ENCODE measurements at places on chromosomes 13 and 19. TPM values are rescaled to one million over a fixed set of nuclear protein-coding genes. Genes with fewer than 3 reads are reported as not detected.

The CDX2 gene
- not detected for total RNA-seq

The FCAR gene
- not detected for total RNA-seq

The CLEC4G gene
- not detected for total RNA-seq

The NLRP4 gene
- total RNA-seq, result not detected

The MBD3L3 gene
- total RNA-seq, result not detected

The CEACAM6 gene
- 41.6 TPM for total RNA-seq

The FAM98C gene
- total RNA-seq, result 15.0 TPM

The CBLC gene
- total RNA-seq, result 65.0 TPM

The TMC4 gene
- total RNA-seq, result 23.2 TPM

The GSX1 gene
- total RNA-seq, result not detected

The TDRD12 gene
- 0.13 TPM for total RNA-seq

The PPP1R37 gene
- 19.5 TPM for total RNA-seq

The PCSK4 gene
- total RNA-seq, result 0.53 TPM

The DACH1 gene
- not detected for total RNA-seq

The ARL11 gene
- total RNA-seq, result under 0.01 TPM

The PIH1D1 gene
- 115 TPM for total RNA-seq

The NFIC gene
- total RNA-seq, result 17.6 TPM

The ZNF66 gene
- total RNA-seq, result 1.6 TPM

The KCNC3 gene
- total RNA-seq, result 0.13 TPM

The ZNF582 gene
- 1.1 TPM for total RNA-seq

The ZNF223 gene
- total RNA-seq, result 5.8 TPM

The CYP2A7 gene
- not detected for total RNA-seq

The EHD2 gene
- total RNA-seq, result 67.5 TPM

The CNMD gene
- not detected for total RNA-seq

The PTGIR gene
- total RNA-seq, result not detected

The ZNF787 gene
- 32.6 TPM for total RNA-seq

The USE1 gene
- total RNA-seq, result 11.8 TPM

The SHISA7 gene
- total RNA-seq, result not detected

The GRIN2D gene
- under 0.01 TPM for total RNA-seq

The MCF2L gene
- total RNA-seq, result under 0.01 TPM

The LPAR2 gene
- total RNA-seq, result 5.6 TPM

The SUGP2 gene
- 21.6 TPM for total RNA-seq

The HIPK4 gene
- not detected for total RNA-seq

The IQCN gene
- not detected for total RNA-seq

The ZBTB32 gene
- total RNA-seq, result not detected

The MISP3 gene
- total RNA-seq, result 1.4 TPM

The KIR2DL4 gene
- total RNA-seq, result not detected

The SLC5A5 gene
- under 0.01 TPM for total RNA-seq

The DLEU7 gene
- not detected for total RNA-seq

The ZFP82 gene
- 4.2 TPM for total RNA-seq

The TNFRSF19 gene
- 3.2 TPM for total RNA-seq

The ADGRE3 gene
- not detected for total RNA-seq

The HSPB6 gene
- total RNA-seq, result 0.13 TPM

The ATP1A3 gene
- not detected for total RNA-seq

The C19orf81 gene
- total RNA-seq, result not detected

The CCDC70 gene
- total RNA-seq, result not detected

The COL5A3 gene
- 0.51 TPM for total RNA-seq

The NOTCH3 gene
- 140 TPM for total RNA-seq

The ZNF829 gene
- total RNA-seq, result 3.7 TPM

The TEX29 gene
- not detected for total RNA-seq

The CRX gene
- not detected for total RNA-seq

The ZNF626 gene
- 14.7 TPM for total RNA-seq

The IZUMO4 gene
- total RNA-seq, result 5.9 TPM

The PODNL1 gene
- total RNA-seq, result 0.38 TPM

The TUBGCP3 gene
- total RNA-seq, result 17.6 TPM

The BICRA gene
- total RNA-seq, result 4.5 TPM

The KLK14 gene
- not detected for total RNA-seq

The KEAP1 gene
- total RNA-seq, result 59.5 TPM

Measured in bronchial epithelial cell (primary cell).